Activated CD8-positive, alpha-beta memory T cell treated with anti-CD3 and anti-CD28 coated beads, Interleukin-2, amount 10 ng/mL, durations not matched to agents 7 days and 5 days (primary cell): ENCODE measurements at places on chromosomes 12 and 14.
A peak's percentile ranks its signal among the peaks of the same experiment; 100 is the strongest.

DNA sequence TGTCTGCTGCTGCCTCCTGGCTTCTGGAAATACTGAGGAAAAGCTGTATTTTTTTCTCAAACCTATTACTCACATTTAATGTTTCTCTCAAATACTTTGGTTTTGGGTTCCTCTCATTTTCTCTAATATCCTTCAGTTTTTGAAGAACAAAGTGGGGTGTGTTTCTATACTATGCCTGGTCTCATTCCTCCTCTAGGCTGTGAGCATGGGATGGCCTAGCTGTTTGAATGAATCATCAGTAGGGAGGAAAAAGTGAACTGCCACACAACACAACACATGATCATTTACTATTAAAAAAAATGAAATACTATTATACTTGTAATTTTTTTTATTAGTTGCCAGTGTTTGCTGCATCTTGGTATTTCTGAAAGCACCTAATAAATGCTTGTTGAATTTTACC lies 11.3 kb upstream of the SMCO3 start:
- no peak for DNase-seq

DNA sequence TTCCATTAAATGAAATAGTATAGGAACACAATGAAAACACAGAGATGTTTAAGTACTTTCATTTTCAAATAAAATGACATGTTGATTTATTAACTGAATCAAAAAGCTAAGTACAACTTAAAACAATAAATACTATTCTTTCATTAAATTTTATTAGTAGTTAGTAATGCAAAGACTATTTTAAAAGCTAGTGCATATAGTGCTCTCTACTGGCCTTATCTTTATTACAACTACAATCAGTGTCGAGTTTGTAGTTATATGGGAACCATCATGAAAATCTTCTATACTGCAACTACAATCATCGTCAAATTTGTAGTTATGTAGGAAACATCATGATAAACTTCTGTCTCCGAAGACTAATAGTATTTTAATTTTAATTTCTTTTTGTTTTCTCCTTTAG lies 8.9 kb upstream of the LIN7A start:
- no peak for DNase-seq

GRCh38 chr14:39229601-39230110 lies 4.1 kb upstream of the MIA2 start:
- peak; percentile 60 for DNase-seq

DNA sequence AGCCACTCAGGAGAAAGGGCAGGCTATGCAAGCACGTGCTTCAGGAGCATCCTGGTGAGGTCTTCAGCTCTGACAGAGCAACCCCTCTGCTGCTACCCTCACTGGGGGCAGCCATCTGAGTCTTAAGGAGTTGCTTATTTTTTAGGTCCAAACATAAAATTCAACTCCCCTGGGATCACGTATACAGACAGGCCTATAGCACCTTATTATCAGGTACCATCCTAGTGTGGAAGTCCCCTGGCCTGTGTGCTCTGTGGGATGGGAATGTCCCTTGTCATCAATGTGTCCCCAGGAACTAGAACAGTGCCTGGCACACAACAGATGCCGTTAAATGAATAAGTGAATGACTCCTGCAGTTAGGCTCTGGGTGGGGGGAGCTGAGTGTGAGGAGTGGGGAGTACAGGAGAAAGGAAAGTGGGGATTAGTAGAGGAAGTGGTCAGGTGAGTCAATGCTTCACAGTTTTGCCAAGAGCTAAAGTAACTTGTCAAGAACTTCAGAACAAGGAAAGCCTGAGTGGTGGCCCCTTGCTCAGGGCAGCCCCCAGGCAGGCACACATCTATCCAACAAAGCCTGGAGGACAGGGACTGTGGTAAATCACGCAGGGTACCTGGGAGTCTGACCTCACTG lies 33.5 kb downstream of the DAD1 start:
- DNase-seq: peak; percentile 80
